HCT116 (cell line): ENCODE measurements at places on chromosomes 16 and 17.

DNA sequence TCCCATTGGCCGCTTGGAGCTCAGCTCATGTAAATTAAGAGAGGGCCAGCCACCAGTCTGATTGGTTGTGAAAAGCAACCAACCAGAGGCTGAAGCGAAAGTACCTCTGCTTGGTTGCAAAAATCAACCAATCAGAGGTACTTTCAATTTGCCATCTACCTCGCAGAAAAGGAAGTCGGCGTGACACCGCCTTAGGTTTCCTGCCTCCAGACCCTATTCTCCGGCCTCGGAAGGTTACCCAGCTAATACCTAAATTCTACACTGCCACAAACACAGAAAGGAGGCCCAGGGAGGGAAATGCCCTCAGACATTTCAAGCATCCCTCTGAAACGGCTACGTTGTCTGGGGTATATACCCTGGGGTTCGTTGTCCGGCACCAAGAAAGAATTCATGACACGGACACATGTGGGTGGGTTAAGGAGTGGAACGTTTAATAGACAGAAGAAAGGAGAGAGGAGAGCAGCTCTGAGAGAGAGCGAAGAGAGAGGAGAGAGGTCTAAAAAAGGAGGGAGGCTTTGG lies 481.3 kb downstream of the TMEM114 start:
- no peak overlapping the region for H3K27ac ChIP-seq
- H3K4me1 ChIP-seq: no peaks in the 10 kb centered on the region
- H3K36me3 ChIP-seq: no peaks in the 10 kb centered on the region
- H3K27me3 ChIP-seq: no peaks in the 10 kb centered on the region
- no peak overlapping the region for H3K4me3 ChIP-seq

- H3K4me1 ChIP-seq: peaks cover 6% of the 10 kb centered on the region; the same call in 1 of the 2 replicates
- no peak for DNase-seq
- peak overlapping the region; percentile 88 for H3K4me3 ChIP-seq
- H3K27ac ChIP-seq: peak overlapping the region; percentile 95
These were observed 16.6 kb upstream of the ERN1 start for GRCh38 chr17:64146418-64147109.

- no peaks in the 10 kb centered on the region for H3K36me3 ChIP-seq
- H3K27ac ChIP-seq: no peak overlapping the region
- no peaks in the 10 kb centered on the region for H3K4me1 ChIP-seq
- DNase-seq: no peak
- no peaks in the 10 kb centered on the region for H3K27me3 ChIP-seq
- no peak overlapping the region for H3K4me3 ChIP-seq
These were observed 4.6 kb downstream of the QPRT start for GRCh38 chr16:29683543-29684090.

GRCh38 chr16:70576431-70577255 lies 53.0 kb downstream of the SF3B3 start:
- peaks cover 32% of the 10 kb centered on the region for H3K36me3 ChIP-seq
- DNase-seq: no peak
- H3K27me3 ChIP-seq: no peaks in the 10 kb centered on the region
- peak overlapping the region; percentile 34; the same call in 1 of the 2 replicates for H3K27ac ChIP-seq
- H3K4me1 ChIP-seq: peaks cover 26% of the 10 kb centered on the region

DNA sequence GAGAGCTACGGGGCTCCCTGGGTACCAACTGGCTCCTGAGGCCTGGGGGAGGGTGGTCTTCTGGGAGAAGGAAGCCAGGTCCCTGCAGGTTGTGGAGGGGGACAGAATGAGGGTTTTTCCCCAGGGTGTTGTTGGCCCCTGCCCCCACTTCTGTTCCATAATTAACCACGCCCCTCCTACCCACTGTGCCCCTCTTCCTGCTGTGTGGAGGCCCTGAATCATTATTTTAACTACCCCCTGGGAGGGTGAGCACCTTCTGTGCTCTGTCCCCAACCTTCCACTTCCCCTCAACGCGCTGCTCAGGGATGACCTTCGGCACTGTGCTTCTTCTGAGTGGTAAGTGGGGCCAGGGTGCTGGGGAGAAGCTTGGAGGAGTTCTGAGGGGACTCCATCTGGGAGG lies at the start of gene ITGAD:
ITGAD (plus strand) TSS at position 280 of the 400 bp plus-strand sequence; CDS start at position 306, 26 bp downstream.
- H3K27me3 ChIP-seq: no peaks in the 10 kb centered on the region
- H3K27ac ChIP-seq: no peak within 1 kb of the TSS

- no peak overlapping the region for H3K27ac ChIP-seq
- DNase-seq: no peak
- peaks cover 11% of the 10 kb centered on the region for H3K4me1 ChIP-seq
- H3K36me3 ChIP-seq: no peaks in the 10 kb centered on the region
- H3K4me3 ChIP-seq: no peak overlapping the region
These were observed 1.9 kb downstream of the CIITA start for GRCh38 chr16:10878644-10879501.

- H3K4me3 ChIP-seq: peak overlapping the region; percentile 44
- peaks cover 30% of the 10 kb centered on the region; the same call in 1 of the 2 replicates for H3K36me3 ChIP-seq
- peaks cover 6% of the 10 kb centered on the region; the same call in 1 of the 2 replicates for H3K4me1 ChIP-seq
These were observed 10.3 kb downstream of the ZNF771 start for GRCh38 chr16:30417529-30418349.

- no peak for DNase-seq
- H3K4me3 ChIP-seq: peak overlapping the region; percentile 66
- H3K36me3 ChIP-seq: no peaks in the 10 kb centered on the region
- peak overlapping the region; percentile 73 for H3K27ac ChIP-seq
These were observed 690 bp downstream of the PITPNC1 start for GRCh38 chr17:67377488-67378453.

GRCh38 chr16:22383827-22384226 lies 9.4 kb upstream of the CDR2 start:
- no peak overlapping the region for H3K27ac ChIP-seq
- DNase-seq: no peak
- no peak overlapping the region for H3K4me3 ChIP-seq
- H3K4me1 ChIP-seq: peaks cover 14% of the 10 kb centered on the region
- H3K36me3 ChIP-seq: no peaks in the 10 kb centered on the region

DNA sequence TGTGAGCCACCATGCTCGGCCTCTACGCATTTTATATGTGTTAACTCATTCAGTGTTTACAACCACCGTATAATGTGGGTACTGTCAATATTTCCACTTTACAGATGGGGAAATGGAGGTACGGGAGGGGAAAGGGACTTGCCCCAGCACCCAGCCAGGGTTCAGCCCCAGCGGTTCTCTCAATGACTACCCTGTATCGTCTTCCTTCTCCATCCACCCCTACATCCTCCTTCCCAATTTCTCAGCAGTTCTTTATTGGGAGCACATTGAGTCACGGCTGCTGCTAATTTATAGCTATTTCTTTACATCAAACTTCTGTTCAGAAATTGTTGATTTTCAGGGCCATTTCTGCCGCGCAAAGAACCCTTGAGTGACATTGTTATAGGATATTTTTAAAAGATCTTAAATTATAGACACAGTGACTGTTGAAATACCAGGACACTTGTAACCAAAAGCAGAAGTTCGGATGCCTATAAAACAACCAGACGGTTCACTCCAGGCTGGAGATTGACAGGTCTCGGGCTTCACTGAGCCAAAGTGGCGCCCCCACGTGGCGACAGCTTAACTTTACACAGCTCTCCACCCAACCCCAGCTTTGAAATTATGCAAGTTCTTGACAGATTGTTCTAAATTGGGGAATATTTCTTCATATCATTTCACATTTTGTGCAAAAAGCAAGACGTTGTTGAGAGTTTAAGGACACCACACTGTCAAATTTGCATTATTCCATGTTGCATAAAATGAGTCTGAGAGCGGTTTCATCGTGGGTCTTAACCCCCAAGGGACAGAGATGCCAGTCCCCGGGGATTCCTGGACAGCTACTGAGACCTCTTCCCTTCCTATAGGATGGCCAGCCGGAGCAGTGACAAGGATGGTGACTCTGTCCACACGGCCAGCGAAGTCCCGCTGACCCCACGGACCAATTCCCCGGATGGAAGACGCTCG lies 11.8 kb downstream of the SYT17 start:
- H3K4me1 ChIP-seq: no peaks in the 10 kb centered on the region
- DNase-seq: peak; percentile 31
- H3K27ac ChIP-seq: no peak overlapping the region
- H3K4me3 ChIP-seq: no peak overlapping the region

GRCh38 chr17:8091033-8091687 lies 3.6 kb upstream of the ALOX12B start:
- H3K36me3 ChIP-seq: no peaks in the 10 kb centered on the region
- DNase-seq: no peak
- peaks cover 11% of the 10 kb centered on the region; the same call in 1 of the 2 replicates for H3K4me1 ChIP-seq
- no peak overlapping the region for H3K27ac ChIP-seq

- no peaks in the 10 kb centered on the region for H3K4me1 ChIP-seq
- H3K36me3 ChIP-seq: peaks cover 16% of the 10 kb centered on the region
- no peak overlapping the region for H3K4me3 ChIP-seq
- no peak overlapping the region for H3K27ac ChIP-seq
- DNase-seq: no peak
These were observed 53.8 kb downstream of the COG7 start for GRCh38 chr16:23398987-23399805.

GRCh38 chr16:53209877-53210276 lies 155.1 kb downstream of the CHD9 start:
- H3K4me1 ChIP-seq: peaks cover 7% of the 10 kb centered on the region; the same call in 1 of the 2 replicates
- peaks cover 2% of the 10 kb centered on the region; the same call in 1 of the 2 replicates for H3K36me3 ChIP-seq
- no peak overlapping the region for H3K4me3 ChIP-seq
- no peaks in the 10 kb centered on the region for H3K27me3 ChIP-seq
- H3K27ac ChIP-seq: no peak overlapping the region

DNA sequence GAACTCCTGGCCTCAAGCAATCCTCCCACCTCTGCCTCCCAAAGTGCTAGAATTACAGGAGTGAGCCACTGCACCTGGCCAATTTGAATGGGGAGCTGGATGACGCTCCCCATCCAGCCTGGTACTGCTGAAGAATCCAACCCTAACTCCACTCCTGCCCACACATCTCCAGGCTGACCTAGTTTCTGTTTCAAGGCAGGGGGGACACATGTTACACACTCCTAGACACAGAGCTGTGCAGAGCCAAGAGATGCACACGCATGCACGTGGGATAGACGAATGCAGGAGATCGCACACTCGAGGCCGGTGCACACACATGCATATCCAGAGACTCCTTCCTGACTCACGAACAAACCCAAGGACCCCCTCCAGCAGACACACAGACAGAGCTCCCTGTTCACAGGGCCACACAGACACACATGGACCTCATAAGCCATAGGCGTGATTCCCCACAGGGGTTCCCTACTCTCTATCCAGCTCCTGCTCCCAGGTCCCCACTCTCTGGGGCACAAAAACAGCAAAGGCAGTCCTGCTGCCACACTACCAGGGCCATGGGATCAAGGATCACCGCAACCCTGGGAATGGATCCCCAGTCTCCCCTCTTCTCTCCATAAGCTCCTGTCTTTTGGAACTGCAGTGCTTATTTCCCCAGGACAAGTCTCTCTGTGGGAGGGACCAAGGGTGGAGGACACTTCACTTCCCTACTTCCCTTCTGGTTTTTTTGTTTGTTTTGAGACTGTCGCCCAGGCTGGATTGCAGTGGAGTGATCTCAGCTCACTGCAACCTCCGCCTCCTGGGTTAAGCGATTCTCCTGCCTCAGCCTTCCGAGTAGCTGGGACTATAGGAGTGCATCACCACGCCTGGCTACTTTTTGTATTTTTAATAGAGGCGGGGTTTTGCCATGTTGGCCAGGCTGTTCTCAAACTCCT lies 14.4 kb downstream of the EPOP start:
- no peak overlapping the region for H3K27ac ChIP-seq
- no peaks in the 10 kb centered on the region for H3K27me3 ChIP-seq
- peaks cover 10% of the 10 kb centered on the region for H3K4me1 ChIP-seq
- H3K36me3 ChIP-seq: no peaks in the 10 kb centered on the region
- no peak overlapping the region for H3K4me3 ChIP-seq

- DNase-seq: no peak
- peaks cover 8% of the 10 kb centered on the region; the same call in 1 of the 2 replicates for H3K4me1 ChIP-seq
- H3K27ac ChIP-seq: no peak overlapping the region
- H3K4me3 ChIP-seq: peak overlapping the region; percentile 67
These were observed 1.1 kb downstream of the ABAT start for GRCh38 chr16:8675183-8676159.

- H3K27me3 ChIP-seq: no peaks in the 10 kb centered on the region
- no peaks in the 10 kb centered on the region for H3K4me1 ChIP-seq
- no peak overlapping the region for H3K4me3 ChIP-seq
- no peak for DNase-seq
- no peaks in the 10 kb centered on the region for H3K36me3 ChIP-seq
These were observed 50.5 kb upstream of the CDH11 start for GRCh38 chr16:65172356-65172755.

DNA sequence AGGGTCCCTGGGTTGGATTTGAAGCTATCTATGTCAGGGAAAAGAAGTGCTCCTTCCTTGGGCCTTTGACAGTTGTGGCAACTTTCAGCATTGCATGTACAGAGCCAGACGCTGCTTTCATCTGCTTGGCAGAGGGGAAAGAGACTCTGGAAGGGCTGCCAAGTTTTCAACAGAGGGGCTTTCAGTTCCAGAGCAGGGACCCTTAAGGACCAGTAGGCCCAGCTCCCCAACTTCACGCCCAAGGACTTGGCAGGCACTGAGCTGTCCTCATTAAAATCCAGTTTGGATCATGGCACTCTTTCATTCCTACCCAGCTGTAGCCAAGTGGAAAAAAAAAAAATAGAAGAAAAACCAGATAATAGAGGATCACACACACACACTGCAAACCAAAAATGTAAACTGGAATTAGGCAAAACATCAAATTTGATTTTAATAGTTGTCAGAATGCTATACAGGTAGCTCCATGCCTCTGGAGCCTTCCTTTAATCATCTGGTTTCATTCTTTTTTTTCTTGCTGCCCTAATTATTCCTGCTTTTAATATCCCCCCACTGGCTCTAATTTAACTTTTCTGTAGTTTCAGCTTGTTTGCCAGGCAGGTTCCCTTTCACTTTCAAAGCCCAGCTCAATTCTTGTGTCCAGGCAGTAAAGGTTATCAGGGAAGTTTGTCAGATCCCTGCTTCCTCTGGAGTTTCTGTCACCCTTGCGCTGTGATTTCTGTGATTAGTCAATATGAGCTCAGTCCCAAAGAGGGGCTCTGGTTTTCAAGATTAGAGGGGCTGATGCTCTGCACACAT lies 702.6 kb upstream of the CDH8 start:
- H3K4me1 ChIP-seq: no peaks in the 10 kb centered on the region
- H3K27me3 ChIP-seq: no peaks in the 10 kb centered on the region
- no peak overlapping the region for H3K27ac ChIP-seq
- no peak overlapping the region for H3K4me3 ChIP-seq
- no peak for DNase-seq
- no peaks in the 10 kb centered on the region for H3K36me3 ChIP-seq

DNA sequence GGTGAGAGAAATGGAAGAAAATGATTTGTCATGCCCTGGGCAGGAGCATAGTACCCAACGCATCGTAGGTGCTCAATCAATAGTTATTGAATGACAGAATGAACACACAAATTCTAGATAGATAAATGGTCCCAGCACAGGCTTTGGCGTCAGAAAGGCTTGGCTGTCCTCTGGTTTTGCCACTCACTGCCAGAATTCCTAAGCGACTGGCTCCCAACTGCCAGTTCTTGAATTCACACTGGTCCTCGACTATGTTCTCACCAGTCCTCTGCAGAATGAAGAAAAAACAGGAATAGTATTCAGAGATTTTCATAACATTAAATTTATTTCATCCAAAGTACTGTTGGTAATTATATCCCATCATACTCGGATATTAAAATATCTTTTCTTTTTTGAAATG lies 163.1 kb upstream of the NOL11 start:
- no peak overlapping the region for H3K4me3 ChIP-seq
- no peak for DNase-seq
- no peaks in the 10 kb centered on the region for H3K27me3 ChIP-seq
- H3K27ac ChIP-seq: no peak overlapping the region
